Stimulated activated naive CD4-positive, alpha-beta T cell (primary cell): ENCODE measurements at places on chromosomes 2 and 18.

- no peak for DNase-seq
Observed at GRCh38 chr18:23683671-23684070, 5.6 kb upstream of the LAMA3 start.

DNA sequence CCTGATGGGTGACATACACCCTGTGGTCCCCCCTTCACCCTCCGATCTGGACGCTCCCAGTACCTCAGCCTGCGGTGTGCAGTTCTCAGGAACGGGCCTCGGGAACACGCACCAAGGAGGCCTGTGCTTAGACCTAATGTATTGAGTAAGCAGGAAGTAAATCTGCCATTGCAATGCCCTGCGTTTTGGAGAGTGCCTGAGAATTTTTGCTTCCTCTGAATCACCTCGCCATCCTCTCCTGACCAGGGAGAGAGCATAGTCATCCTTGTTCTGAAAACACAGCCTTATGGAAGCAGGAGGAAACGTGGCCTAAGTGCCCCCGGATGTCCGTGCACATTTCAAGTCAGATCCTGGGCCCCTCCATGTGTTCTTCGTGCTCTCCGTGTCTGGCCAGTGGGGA is 272.2 kb downstream of the NDUFA10 start:
- DNase-seq, result no peak

DNA sequence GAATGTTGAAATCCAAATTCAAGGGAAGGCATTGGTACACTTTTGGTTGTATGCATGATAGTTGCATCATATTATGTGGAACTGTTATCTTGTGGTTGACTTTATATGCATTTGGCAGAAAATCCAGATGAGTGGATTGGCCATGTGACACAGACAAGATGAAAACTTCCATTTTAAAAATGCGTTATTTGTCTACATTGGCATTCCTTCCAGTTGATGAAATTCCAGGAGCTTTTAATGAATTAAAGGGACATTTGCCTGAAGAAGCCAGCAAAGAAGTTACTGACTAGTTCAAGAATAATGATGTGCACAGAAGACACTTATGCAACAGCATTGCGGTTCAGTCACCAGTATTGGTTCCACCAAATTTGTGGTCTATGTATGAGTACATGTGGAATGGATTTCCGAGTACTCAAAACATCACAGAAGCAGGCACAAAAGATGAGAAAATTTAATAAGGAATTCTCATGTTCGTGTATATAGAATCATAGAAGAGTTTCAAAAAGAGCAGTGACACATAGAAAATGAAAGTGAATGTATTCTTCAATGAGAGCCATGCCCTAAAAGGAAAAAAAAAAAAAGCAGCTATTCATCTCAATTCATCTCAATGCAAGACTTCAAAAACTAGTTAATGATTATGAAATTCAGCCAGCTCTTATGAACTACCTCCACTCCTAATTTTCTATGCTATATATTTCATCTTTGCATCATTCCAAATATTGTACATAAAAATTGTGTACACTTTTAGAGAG is 232.1 kb downstream of the RBM43 start:
- no peak for DNase-seq

- no peak for DNase-seq
Observed at GRCh38 chr18:44126598-44126997, 554.1 kb upstream of the SETBP1 start.

DNA sequence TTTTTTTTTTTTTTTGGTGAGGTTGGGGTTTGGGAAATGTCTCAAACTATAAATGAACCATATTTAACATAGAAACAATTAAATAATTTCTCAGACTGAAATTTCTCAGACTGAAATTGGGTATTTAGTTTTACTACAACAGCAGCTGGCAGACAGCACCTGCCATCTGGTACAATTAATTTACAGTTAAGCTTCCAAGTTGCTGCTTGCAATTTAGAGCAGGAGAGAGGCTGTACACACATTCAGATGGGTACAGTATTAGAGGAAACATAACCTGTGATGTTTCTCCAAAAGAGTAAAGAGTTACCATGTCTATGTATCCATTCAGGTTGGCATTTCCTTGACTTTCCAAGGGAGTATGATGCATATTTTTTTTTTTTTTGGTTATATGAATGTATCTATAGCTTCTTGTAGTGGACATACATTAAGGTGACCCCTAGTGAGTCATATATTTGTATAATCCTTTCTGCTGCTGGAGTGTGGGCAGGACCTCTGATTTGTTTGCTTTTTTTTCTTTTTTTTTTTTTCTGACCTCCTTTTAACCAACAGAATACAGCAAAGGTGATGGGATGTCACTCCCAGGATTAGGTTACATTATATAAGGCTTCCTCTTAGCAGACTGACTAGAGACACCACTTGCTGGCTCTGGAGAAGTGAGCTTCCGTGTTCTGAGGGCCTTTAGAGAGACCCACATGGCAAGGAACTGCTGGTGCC is 201.7 kb downstream of the PTH2R start:
- DNase-seq, result no peak

GRCh38 chr2:130337735-130338325 is 4.9 kb upstream of the IMP4 start:
- no peak for DNase-seq

DNA sequence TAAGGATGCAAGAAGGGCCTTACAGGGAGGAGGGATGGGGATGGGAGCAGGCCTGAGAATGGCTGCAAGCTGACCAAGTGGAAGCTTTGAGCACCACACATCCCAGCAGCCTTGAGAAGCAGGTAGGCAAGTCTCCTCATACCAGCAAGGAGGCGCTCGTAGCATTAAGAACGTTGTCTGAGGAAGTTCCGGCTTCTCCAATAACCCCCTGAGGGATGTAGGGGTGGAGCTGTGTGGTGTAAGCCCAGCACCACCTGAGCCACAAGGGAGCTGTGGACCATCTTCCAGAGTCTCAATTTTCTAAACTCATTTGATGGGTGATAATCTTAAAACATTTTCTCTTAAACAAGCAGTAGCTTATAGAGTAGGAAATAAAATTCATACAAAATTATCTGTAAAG is 50.6 kb downstream of the ST3GAL5 start:
- no peak for DNase-seq

GRCh38 chr2:47288864-47289263 is 114.1 kb upstream of the MSH2 start:
- DNase-seq, result no peak

GRCh38 chr2:194491409-194492115 is 1165.5 kb upstream of the SLC39A10 start:
- no peak for DNase-seq

- DNase-seq, result no peak
Observed at GRCh38 chr2:220424561-220424960, 797.1 kb downstream of the SLC4A3 start.

DNA sequence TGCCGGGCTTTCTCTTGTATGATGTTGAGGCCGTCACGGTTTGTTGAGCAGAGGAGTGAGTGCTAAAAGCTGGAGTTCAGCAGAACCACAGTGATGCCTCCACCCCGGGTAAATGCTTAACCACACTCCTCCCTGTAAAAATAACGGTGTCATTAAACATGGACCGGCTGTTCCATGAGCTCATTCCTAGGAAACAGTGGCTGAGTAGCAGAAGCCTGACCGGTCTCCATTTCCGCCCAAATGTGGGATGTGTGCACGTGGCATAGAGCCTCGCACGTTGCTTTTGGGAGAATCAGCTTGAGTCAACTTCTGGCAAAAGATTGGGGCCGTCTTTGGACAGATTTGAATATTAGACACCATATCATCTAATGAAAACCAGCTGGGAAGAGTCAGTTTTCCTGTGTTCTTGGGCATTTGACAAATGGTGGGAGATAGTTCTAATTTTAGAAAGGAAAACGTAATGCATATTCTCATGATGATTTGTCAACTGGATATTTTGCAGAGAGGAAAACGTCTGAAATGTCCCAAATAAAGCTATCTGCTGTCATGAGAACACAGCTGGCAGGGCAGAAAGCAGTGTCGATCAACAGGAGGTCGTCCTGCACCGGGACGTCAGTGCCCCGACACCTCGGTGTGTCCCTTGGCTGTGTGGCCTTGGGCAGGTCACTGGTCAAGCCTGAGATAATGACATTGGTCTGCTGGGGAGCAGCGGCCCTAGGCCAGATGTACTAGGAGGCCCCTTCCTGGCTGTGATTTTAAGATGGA is 42.4 kb downstream of the LRRFIP1 start:
- DNase-seq, result no peak
